RKO (cell line): ENCODE measurements at places on chromosomes 11 and 22.

DNA sequence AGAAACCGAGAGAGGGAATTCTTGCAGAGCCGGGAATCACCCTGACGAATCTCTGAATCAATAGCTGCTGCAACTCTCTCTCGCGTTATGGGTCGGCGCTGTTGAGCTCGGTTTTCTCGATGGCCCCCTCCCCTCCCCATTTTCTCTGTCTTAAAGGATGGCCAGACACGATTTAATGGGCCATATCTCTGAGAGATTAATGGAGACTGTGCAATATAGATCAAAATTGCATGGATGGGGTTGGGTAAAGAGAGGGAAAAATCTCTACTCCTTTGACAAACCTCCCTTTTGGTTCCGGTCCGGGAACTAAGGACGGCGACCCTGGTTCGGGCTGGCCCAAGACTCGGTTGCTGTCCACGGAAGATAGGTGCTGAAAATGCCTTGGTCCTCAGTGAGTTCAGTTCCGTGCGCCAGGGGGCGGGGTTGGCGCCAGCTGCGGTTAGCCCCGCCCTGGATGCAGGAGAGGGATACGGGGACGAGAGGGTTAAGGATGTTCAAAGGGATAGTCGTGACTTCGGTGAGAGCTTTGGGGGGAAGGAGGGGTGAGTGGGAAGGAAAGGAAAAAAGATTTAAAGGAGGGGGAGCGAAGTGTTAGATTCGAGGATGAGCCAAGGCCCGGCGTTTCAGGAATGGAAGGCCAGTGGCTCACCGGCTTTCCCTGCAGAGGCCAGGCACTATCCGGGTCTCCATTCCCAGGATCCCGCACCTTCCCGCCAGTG lies 103.6 kb upstream of the HSD17B12 start:
- no peak for DNase-seq

DNA sequence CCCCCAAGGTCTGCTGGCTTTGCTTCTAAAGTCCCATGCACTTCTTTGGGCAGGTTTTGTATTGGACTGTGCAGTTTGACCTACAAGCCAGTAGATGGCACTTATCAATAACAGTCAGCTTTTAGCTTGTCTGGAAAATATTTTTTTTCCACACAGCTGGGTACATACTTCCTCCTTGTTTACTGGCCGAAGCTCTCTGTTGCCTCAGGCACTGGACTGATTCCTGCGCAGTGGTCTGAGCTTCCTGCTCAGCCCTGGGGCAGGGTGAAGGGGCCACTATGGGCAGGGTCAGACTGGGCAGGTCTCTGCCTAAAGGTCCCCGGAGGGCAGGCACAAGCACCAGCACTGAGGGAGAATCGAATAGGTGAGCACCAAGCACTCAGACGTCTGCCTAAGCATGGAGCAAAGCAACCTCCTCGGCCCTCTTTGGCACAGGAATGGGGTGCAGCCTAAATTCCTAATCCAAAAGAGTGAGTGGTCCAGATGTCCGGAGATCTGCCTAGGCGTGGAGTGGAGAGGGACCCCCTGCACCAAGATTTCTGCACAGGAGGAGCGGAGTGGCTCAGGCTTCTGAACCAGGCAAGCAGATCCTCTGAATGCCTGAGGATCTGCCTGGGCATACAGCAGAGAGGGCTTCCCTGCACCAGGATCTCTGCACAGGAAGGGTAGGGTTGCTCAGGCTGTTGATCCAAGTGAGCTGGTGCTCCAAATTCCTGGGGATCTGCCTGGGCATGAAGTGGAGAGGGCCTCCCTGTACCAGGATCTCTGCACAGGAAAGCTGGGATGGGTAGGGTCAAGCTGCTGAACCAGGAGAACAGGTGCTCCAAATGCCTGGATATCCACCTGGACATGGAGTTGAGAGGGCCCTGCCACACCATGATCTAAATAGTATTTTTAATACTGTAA lies 105.9 kb upstream of the C11orf58 start:
- DNase-seq: peak; percentile 45

DNA sequence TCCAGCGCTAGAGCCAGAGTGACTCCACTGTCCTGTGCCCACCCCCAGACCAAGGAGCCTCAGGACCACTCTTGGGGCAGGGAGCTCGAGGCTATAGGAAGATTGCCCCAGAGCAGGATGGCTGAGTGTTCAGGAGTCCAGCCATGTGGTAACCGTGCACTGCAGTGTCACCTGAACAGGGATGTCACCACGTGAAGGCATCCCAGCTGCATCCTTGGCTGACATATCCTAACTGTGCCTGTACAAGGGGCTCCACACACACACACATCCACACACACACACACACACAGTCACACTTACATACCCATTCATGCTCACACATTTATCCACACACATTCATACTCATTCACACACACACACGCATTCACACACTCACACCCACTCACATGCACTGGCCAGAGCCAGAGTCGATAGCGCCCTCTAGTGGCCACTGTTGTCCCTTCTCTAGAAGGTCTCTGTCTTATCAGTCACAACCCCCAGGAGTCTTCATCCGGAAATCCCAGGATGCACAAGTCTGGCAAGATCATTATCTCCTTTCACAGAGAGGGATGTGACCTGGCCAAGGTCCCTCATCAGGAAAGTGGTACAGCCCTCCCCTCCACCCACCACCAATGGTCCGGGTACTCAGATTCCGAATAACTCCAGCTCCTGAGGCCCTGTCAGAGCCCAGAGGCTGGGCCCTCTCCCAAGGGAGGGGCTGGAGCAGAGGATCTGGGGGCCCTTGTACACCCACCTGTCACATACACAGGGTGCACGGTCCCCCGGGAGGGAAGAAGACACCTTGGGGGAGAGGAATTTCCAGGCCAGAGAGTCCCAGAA lies 55.1 kb downstream of the IGLL5 start:
- peak; percentile 51 for DNase-seq

GRCh38 chr22:38276166-38276565 lies 3.4 kb upstream of the TMEM184B start:
- no peak for DNase-seq

GRCh38 chr11:110433393-110434333 lies 3.9 kb downstream of the FDX1 start:
- peak; percentile 68 for DNase-seq
